Activated T-cell treated with anti-CD3 and anti-CD28 coated beads for 1 hour (primary cell): ENCODE measurements at places on chromosomes 1 and 21.

GRCh38 chr21:30268608-30269197 is 14.0 kb downstream of the KRTAP24-1 start:
- no peak for DNase-seq

- DNase-seq: no peak
These were observed 184.2 kb downstream of the ETS2 start for GRCh38 chr21:38989745-38990423.

DNA sequence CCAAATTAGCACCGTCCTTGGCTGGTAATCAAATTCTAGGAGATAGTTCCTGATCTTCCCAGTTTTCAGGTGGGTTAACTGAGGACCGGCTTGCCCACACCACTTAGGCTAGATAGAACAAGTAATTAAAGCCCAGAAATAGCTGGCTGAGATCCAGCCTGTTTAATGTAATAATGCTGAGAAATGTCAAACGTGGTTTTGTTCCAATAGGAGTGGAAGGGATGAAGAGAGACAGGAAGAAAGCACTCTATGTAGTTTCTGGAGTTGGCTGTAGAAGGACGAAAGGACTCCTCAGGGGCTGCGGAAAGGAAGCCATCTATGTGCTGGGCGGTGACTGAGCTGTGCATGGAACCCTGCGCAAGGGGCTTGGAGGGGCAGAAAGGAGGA is 18.6 kb downstream of the NAV1 start:
- DNase-seq: no peak

DNA sequence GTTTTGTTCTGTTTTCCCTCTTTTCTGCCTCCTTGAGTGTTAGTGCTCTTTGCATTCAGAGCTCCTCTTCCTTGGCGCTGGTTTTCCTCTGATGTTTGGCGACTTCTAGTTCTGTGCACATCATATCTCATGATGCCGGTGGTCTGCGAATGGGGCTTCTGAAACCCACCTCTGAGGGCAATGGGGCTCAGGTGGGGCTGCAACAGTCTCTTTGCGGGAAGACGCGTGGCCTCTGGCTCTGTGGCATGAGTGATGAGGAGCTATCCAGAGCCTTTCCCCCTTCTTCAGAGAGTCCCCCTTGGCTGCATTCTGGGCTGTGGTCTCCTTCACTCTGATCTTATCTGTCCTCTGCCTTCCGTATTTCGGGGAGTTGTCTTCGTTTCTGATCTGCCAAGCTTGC is 39.0 kb downstream of the TNFRSF8 start:
- DNase-seq: no peak

DNA sequence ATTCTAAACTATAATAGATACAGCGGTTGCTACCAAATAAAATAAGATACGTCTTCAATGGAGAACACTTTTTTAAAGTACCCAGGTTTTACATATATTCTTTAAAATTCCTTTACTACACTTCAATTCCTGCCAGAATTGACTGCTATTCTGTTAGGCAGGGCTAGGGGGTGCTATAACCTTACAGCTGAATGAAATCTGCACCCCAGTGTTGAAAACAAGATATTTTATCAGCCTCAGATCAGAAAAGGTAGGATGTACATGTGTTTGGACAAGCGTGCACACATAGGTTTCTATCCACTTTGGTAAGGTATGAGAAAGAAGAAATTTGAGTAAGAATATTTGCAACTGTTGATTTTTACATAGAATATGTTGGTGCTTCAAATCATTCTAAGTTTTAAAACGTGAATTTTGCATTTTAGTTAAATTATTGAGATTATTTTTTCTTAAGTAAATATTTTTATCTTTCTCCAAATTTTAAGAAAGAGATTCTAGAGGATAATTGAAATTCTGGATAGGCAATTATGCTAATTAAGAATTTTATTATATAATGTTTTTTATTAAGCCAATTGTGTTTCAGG is 490.8 kb upstream of the ADGRL4 start:
- no peak for DNase-seq

GRCh38 chr1:157181258-157181657 is 43.1 kb upstream of the ETV3 start:
- no peak for DNase-seq

GRCh38 chr1:157043685-157044084 is 1.9 kb downstream of the ARHGEF11 start:
- no peak for DNase-seq

DNA sequence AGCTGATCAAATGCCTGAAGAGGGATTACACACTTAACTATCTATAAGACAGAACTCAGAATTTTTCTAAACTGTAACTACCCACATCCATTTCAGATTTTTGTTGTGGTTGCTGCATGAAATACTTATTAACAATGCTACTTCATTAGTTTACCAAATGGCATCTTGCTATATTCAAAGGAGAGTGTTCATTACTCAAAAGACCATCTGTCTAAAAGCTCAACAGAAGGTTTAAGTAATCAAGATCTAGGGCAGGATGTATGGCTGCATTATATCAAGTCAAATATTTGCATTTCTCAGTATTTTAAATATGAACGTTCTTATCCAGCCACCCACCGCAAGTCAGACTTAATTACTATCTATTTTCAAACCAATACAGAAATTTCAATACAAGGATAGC is 79.9 kb downstream of the SIPA1L2 start:
- no peak for DNase-seq

- no peak for DNase-seq
These were observed 596.3 kb downstream of the LTN1 start for GRCh38 chr21:28396421-28396820.

- no peak for DNase-seq
These were observed 4.2 kb downstream of the GSTM4 start for GRCh38 chr1:109659997-109660690.

DNA sequence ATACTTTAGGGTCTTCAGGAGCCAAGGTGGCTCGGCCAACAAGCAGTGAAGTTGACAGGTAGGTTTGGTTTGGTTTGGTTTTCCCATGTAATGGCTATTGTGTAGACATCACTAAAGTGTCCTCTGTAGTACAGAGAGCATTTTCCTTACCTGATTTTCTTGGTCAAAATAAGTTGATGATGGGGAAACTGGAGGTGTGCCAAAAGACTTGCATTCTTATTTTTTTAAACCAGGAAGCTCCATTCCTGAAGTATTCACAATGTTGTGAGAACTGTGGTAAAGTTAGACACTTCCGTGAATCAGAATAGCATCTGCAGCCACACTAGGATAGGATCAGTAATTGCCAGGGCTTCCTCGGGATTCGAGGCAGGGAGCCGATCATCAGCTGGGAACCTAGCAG is 2.9 kb downstream of the ZBTB37 start:
- no peak for DNase-seq

- no peak for DNase-seq
These were observed 2.8 kb downstream of the GSTM5 start for GRCh38 chr1:109714661-109715372.

GRCh38 chr1:206786212-206786886 is 14.1 kb upstream of the IL10 start:
- DNase-seq: no peak

DNA sequence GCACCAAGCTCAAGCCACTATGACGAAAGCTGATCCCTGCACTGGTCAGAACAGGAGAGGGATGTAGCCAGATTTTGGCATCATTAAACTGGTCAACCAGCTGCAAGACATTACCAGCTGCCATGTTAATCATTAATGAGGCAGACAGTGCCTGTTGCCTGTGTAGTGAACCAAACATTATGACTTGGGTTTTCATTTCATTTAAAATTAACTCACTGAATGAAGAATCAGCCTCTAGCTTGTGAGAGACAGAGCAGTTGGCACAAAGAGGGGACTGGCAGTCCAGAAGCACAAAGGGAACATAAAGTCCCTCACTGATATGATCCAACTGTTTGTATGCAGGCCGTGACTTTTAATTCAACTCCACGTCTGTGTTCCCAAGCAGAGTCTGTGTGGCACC is 318.9 kb downstream of the SEC16B start:
- DNase-seq: no peak

GRCh38 chr1:90879281-90879680 is 142.6 kb downstream of the ZNF644 start:
- no peak for DNase-seq

GRCh38 chr1:67750691-67751054 is 65.7 kb downstream of the GADD45A start:
- DNase-seq: no peak

DNA sequence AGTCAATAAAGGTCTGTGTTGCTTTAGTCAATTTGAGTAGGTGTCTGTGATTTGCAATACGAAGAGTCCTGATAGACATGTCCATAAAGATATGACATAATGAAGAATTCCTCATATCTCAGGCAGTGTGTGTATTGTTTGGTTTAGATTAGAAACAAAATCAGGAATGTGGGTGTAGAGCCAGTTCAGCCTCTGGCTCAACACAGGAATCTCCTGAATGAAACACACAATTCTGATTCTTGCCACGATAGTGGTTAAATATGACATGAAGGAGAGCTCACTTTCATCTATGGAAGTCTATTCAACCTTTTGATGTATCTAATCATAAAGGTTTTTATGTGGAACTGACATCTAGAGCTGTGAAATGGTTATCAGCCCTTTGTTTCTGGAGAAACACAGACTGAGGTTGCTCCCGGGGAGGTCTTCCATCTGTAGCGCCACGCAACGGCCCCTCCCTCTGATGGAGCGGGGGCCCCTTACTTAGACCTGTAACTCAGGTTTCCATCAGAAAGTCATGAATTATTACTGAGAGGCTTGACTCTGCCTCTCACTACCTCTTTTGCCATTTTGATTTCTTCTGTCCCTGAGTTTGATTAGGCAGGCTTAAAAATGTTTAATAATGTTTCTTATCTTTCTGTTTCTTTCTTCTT is 19.5 kb downstream of the TSPAN2 start:
- DNase-seq: no peak

GRCh38 chr1:39900662-39901463 is 854 bp downstream of the MYCL start:
- no peak for DNase-seq

GRCh38 chr1:19325958-19326747 is 14.0 kb downstream of the SLC66A1 start:
- no peak for DNase-seq

- no peak for DNase-seq
These were observed 36.2 kb upstream of the ZNF362 start for GRCh38 chr1:33219886-33220661.

DNA sequence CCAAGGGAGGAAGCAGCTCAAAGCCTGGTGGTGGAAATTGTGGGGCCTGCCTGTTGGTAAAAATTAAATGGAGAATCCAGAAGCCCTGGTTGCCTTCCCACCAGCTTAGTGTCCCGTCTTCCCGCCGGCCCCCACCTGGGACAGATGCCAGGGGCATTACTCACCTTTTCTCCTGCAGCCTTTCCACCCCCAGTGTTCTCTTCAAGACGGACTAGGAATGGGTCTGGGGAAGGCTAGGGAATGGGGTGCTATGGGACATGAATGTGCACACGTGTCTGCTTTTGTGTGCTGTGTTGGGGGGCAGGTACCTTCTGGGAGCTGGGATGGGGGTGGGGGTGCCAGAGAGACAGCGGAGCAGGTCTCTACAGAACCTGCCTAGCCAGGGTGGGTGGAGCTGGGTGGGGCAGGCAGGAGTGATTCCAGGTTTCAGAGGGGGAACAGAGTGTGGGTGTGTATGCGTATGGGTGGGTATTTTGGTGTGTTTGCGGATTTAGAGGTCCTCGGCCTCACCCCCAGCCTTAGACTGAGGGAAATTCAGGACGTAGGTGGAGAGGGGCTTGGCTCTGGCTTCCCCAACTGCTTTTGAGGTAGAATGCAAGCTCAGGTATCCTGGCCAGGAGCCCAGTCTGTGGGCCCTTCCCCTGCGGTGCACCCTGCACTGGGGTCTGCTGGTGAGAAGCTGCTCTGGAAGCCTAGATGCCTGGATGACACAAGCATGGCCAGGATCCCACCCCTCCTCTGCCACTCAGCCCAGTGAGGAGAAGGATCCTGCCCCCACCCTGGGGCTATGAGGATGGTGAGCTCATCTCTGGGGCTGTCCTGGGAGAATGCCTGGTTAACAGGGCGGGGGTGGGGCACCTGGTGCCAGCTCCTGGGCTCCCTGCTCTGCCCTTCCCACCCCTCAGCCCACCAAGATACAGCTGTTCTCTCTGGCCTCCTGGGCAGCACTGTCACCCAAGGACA is 7.8 kb downstream of the VANGL2 start:
- no peak for DNase-seq

GRCh38 chr1:243465081-243465480 is 209.2 kb downstream of the SDCCAG8 start:
- DNase-seq: no peak

DNA sequence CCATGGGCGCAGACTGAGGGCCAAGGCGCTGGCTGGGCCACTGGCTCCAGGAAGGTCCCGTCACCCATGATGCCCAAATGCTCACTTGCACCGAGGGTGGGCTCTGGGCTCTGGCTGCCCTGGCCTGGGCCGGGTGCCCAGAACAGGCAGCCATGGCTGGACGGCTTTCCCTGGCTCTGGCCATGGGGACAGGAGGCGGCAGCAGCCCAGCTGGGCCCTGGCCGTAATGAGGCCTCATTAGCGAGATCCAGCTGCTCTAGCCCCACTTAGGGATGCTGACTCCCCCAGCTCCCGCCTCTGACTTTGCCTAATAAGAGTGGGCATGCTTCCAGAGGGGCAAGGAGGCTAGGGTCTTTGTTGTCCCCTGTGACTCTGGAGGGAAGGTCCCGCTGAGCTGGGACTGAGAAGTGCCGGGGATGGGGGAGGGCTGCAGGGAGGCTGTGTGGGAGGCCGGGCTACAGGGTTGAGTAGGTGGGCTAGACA is 11.8 kb downstream of the SLC6A9 start:
- no peak for DNase-seq

DNA sequence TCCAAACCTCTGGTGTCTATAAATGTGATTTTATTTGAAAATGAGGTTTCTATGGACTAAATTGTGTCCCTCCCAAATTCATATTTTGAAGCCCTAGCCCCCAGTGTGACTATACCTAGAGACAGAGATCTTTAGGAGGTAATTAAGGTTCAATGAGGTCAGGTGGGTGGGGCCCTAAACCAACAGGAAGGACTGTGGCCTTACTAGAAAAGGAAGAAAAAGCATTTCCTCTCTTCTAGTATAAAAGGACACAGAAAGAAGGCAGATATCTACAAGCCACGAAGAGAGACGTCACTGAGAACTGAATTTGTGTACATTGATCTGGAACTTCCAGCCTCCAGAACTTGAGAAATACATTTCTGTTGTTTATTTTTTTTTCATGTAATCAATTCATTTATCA is 123.1 kb upstream of the RUNX1 start:
- no peak for DNase-seq

GRCh38 chr1:22115286-22115685 is 27.6 kb downstream of the WNT4 start:
- DNase-seq: no peak

DNA sequence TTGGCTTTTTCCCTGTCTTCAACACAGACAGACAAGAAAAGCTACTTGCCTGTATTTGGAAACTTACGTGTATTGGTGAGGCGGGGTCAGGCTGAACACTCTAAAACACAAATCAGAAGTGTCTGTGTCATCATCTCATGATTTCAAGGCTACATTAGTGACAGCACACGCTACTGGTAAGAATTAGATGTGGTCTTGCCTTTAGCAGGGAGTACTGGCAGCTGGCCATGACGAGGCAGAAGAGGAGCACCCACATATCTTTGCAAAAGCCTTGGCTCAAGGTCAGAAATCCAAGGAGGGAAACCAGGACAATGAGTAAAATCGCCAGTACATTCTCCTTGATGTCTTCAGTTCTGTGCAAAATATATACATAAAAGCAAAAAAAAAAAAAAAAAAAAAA is 77.7 kb downstream of the PCNX2 start:
- no peak for DNase-seq
